Activated CD4-positive, alpha-beta memory T cell treated with anti-CD3 and anti-CD28 coated beads, Interleukin-2, amount 10 ng/mL, durations not matched to agents 7 days and 5 days (primary cell): ENCODE measurements at places on chromosomes 4 and X.

DNA sequence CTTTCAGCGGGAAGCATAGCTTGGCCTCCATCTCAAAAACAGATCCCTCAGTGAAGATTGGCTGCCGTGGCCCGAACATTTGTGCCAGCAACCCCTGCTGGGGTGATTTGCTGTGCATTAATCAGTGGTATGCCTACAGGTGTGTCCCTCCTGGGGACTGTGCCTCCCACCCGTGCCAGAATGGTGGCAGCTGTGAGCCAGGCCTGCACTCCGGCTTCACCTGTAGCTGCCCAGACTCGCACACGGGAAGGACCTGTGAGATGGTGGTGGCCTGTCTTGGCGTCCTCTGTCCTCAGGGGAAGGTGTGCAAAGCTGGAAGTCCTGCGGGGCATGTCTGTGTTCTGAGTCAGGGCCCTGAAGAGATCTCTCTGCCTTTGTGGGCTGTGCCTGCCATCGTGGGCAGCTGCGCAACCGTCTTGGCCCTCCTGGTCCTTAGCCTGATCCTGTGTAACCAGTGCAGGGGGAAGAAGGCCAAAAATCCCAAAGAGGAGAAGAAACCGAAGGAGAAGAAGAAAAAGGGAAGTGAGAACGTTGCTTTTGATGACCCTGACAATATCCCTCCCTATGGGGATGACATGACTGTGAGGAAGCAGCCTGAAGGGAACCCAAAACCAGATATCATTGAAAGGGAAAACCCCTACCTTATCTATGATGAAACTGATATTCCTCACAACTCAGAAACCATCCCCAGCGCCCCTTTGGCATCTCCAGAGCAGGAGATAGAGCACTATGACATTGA is 175.4 kb downstream of the FAT4 start:
- no peak for DNase-seq

GRCh38 chrX:18160369-18160768 is 60.3 kb downstream of the BEND2 start:
- no peak for DNase-seq

DNA sequence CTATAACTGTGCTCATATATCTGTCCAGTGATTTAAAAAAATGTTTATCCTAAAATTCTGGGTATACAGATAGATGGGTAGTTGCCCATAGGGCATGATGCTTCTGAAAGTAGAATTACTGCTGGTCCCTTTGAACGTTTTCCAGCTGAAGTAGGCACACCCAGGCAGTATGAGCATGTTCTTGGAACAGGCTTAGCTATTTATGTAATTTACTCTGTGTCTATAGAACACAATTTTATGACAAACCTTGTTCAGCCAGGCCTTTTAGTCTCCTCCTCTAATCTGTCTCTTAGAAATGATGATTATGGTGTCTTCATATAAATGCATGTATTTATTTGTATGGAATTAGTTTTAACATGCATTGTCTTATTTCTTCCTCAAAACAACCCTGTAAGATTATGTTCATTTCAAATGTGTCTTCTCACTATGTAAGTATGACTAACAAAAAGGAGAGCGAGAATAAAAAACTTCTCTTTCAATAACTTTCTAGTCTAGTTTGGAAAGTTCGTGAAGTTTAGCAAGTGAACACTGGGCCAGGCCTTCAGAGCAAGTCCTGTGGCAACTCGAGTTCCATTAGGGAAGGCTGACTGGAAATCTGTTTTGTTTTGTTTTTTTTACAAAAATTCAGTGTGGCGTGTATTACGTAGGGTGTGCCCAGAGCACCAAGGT is 142.0 kb downstream of the AFF1 start:
- DNase-seq, result no peak

DNA sequence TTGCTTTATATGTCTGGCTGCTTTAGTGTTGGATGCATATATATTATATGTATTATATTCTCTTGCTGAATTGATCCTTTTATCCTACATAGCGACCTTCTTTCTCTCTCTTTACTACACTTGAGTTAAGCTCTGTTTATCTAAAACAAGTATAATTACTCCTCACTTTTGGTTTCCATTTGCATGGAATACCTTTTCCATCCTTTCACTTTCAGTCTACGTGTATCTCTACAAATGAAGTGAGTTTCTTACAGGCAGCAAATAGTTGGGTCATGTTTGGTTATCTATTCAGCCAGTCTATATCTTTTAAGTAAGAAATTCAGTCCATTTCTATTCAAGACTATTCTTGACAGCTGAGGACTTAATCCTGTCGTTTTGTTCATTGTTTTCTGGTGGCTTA is 167.5 kb upstream of the USP38 start:
- no peak for DNase-seq

- no peak for DNase-seq
Measured at GRCh38 chr4:177100307-177100706, 209.4 kb upstream of the NEIL3 start.

GRCh38 chrX:106612393-106612763 is 600 bp downstream of the RADX start:
- DNase-seq, result no peak

- no peak for DNase-seq
Measured at GRCh38 chr4:97317671-97318070, 825.6 kb downstream of the STPG2 start.

DNA sequence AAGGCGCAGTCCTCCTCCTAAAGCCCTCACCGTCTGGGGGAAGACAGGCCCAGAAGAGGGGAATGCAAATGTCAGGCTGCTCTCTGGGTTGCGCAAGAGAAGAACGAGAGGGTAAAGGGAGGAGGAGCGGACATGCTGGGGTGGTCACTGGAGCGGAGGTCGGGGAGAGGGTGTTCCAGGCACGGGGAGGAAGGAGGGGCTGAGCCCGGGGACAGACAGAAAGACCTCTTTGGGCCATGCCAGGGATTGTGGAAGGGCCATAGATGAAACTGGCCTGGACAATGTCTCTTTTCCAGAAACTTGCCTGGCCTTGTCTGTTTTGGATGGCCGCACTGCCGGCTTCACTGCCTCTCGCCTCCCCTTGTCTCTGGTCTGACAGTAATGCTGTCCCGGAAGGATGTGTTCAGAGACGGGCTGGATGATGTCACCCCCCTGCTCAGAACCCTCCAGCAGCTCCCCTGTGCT is 121.0 kb downstream of the SORCS2 start:
- no peak for DNase-seq

- DNase-seq, result no peak
Measured at GRCh38 chrX:149433451-149433850, 71.7 kb downstream of the IDS start.

GRCh38 chrX:141221611-141222010 is 20.7 kb downstream of the SPANXC start:
- no peak for DNase-seq

DNA sequence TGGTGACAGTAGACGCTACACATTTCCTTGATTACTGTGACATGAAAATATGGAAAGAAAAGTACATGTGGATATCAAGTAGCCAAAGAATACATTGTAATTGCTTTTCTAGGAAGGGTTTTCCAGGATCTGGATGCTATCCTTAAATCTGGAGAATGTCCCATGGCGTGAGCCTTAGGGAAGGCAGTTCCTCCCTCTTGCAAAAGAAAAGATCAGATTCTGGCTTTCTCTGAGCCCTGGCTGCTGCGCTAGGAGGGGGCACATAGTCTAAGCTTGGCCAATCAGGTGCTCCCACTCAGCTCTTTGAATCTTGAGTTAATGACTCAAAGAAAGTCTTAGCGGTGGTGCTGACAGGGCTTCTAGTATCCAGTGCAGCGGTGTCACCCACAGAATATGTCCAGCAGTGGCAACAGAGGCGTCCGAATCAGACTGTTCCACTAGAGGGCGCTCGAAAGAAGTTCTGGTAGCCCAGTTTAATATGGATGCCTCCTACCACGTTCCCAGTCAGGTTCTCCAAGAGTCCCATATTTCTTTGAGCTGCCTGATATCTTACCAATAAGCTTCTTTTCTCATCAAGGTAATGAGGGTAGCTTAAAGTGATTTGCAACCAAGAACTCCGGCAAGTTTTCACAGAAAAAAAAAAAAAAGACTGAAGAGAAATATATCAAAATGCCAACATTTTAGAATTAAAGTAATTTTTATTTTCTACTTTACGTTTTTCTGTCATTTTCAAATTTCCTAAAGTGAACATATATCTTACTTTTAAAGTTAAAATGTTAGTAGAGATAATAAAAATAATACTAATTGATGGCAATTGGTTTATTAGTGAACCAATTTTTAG is 213.4 kb upstream of the S100G start:
- peak; percentile 58 for DNase-seq

DNA sequence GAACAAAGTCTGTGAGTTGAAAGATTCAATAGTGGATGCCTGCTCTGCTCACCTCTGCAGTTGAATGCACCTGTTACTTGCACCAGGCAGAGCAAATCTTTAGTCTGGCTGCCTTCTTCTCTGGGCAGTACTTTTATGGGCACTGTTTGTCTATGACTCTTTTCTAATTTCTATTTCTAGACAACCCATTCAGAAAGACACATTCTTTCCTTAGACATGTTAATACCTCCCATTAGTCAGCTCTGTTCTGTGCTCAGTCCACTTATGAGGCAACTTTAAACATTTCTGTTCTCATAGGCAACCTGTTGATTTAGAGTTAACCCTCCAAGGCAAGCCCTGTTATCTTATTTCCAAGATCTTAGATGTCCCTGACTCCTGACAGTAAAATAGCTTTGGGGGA is 108.9 kb downstream of the SYNPO2 start:
- no peak for DNase-seq

GRCh38 chrX:9927698-9928482 is 39.3 kb upstream of the CLDN34 start:
- no peak for DNase-seq

- DNase-seq, result peak; percentile 36
Measured at GRCh38 chrX:40006106-40007017, 91.4 kb downstream of the BCOR start.

- no peak for DNase-seq
Measured at GRCh38 chr4:16021804-16022560, 59.0 kb upstream of the FGFBP2 start.

DNA sequence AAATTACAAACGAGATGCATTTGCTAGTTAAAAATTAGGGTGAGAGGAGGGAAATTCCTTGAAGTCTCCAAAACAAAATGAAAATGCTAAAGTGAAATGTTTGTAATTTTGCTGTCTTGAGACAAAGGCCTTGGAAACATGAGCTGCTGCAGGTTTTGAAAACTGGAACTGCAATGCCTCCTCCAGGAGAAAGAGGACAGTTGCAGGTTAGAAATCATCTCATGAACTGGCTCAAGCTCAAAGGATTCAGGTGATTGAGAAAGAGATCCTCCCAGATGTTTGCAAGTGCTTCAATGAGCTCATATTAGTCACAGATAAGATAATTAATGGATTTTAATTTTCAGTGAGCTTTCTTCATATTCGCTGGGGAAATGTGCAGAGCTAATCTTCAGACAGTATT is 32.4 kb downstream of the SMPX start:
- DNase-seq, result no peak

DNA sequence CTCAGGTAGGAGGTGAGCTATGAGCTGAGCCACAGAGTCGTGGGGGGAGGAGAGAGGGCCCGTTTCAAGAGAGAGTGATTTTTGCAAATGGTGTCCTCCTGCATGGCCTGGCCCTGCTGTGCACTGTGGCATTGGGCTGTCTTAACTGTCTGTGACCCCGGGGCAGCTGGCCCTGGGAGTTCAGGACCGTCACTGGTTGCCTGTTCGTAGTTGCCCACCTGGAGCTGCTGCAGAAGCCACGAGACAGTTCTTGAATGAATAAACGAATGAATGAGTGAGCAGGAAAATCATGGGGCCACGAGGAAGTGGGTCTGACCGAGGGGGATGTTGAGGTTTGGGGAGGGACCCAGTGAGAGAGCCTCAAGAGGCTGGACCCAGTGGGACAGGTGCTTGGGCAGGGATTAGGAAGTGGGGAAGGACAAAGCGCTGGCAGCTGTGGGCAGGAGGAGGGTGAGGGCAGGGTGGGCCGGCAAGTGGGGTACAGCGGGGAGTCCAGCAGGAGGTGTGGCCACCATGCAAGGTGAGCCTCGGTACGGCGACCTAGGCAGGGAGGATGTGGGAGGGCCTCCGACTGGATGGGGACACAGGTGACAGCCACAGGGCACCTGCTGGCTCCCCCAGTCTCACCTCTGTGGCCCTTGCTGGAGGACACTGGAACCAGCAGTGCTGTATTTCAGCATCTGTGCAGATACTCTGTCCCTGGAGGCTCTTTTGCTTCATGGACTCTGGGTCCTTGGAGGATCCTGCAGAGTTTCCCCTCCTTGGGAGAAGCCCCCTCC is 10.2 kb downstream of the RGS12 start:
- peak; percentile 58 for DNase-seq

DNA sequence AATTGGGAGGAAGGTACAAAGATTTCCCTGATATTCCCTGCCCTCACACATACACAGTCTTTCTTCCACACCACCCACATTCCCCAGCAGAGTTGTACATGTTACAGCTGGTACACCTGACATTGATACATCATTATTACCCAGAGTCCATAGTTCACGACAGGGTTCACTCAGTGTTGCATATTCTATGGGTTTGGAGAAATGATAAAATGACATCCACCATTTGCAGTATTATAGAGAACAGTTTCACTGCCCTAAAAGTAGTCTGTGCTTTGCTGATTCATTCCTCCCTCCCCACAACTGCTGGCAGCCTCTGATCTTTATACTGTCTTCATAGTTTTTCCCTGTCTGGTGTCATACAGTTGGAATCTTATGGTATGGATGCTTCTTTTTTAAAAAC is 15.0 kb downstream of the AGA start:
- no peak for DNase-seq

GRCh38 chr4:29295280-29295679 is 1424.9 kb upstream of the PCDH7 start:
- DNase-seq, result no peak

- DNase-seq, result no peak
Measured at GRCh38 chrX:106874075-106874474, 29.1 kb downstream of the RIPPLY1 start.

DNA sequence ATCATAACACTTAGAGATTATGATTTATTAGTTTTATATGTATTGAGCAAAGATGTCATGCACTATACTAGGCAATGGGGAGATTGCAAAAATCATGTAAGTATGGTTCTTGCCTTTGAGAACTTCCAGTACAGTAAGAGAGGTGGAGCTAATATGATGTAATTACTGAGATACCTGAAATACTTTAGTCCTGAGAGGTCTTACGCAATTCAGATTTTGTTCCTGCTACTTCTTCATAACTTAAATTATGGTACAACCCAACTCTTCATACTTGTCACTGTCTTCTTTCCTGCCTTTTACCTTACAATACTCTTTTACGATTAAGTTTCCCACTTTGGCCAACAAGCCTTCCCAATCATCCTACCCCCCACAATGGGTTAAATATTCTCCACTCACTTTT is 564.2 kb upstream of the PITX2 start:
- DNase-seq, result no peak
